ENCODE measurements at places on chromosomes 11 and 22.
A peak's percentile ranks its signal among the peaks of the same experiment; 100 is the strongest.

- DNase-seq, result peak; percentile 10
Observed at GRCh38 chr11:7591987-7592386, 78.2 kb downstream of the PPFIBP2 start.

GRCh38 chr22:48710410-48710809 lies 1117.3 kb downstream of the BRD1 start:
- DNase-seq, result no peak

- peak; percentile 19 for DNase-seq
Observed at GRCh38 chr11:58564231-58564630, 11.4 kb downstream of the LPXN start.

GRCh38 chr22:47686594-47687345 lies 924.3 kb downstream of the TBC1D22A start:
- no peak for DNase-seq

DNA sequence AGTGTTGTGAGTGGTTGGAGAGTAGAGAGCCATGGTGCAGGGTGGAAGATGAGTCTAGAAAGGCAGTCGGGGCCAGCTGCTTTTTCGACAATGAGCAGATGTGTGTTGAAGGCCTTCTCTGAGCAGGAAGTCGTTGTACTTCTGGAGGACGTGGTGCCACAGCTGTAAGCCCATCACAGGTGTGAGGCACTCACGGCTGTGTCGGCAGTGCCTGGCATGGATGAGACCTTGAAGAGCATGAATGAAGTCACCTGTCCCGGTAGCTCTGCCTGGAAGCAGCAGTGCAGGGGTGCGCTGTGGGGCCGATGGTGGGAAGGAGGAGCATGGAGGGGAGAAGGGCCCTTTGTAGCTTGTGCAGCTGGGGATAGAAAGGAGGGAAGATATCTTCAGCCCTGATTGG lies 165.2 kb downstream of the PKNOX2 start:
- DNase-seq, result no peak

DNA sequence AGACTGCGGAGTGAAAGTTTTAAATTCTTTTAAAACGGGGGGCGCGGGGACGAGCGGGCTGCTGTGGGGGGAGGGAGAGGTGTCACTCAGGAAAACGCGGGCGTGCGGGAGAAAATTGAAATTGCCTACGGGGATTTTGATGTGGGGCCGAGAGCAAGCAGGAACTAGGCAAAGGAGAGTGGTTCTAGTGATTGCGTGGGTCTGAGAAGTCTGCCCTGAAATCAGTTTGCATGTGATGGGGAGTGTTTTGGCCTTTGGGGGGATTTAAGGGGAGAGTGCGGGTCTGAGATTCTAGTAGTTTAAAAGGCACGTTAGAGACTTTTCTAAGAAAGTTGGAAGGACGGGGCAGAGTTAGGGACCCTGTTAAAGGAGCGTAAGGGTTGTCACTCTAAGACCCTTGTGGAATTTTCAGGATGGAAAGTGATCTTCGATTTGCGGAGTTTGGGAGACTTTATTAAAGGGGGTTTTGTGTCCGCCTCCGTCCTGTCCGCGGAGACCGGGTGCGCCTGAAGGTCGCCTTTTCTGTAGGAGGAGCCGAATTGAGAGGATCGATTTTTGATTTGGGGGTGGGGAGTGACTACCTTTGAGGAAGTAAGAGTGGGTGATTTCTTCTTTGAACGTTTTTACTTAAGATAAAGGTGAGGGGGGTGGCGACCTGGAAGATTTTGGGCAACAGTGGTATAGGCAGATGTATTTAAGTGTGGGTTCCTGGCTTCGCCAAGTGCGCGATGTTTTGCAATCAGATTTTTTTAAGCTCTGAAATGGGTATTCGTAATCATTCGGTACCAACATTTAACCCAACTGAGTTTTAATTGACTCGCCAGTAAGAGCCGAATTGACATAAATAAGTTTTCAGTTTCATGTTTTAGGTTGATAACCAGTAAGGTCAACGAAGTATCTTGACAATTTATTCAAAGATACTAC lies 1.1 kb downstream of the EED start:
- peak; percentile 51 for DNase-seq

DNA sequence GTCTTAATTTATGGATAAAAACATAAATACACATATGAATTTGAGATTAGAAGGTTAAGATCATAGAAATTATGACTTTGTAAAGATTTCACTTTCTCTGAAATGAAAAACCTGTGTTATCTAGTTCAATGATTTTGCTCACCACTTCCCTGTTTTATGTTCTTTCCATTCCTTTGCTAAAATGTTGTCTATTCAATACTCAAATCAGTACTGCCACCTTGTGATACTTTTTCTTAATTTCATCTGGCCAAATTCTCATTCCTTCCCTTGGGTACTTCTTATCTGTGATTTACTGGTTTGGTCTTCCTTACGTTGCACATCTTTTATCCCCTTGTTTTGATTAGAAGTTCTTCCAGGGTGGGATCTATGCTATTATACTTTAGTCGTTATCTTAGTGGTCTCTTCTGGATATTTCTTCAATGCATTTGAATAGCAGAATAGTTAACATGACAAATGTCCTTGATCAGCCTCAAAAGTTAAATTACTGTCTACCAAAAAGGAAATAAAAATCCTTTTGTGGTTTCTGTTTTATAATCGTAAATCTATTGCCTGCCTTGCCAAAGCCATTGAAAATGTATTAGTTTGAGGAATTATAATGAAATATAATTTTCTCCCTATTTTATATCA lies 197.0 kb downstream of the PGR start:
- no peak for DNase-seq

- DNase-seq, result no peak
Observed at GRCh38 chr22:20584872-20585638, 77.6 kb downstream of the MED15 start.

- DNase-seq, result no peak
Observed at GRCh38 chr11:6417907-6418556, 862 bp downstream of the APBB1 start.

GRCh38 chr22:27885977-27886842 lies 32.8 kb downstream of the PITPNB start:
- DNase-seq, result peak; percentile 54

DNA sequence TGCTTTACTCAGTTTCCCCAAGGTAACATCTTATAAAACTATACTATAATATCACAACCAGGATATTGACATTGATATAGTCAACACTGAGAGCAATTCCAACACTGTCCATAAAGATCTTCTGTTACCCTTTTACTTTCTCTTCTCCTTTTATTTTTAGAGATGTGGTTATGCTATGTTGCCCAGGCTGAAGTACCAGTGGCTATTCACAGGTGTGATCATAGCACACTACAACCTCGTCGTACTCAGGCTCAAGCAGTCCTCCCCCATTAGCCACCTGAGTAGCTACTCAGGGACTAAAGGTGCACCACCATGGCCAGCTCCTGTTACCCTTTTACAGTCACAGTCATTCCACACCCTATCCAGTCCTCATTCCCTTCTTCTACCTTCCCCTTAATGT lies 119.7 kb downstream of the CWF19L2 start:
- no peak for DNase-seq

DNA sequence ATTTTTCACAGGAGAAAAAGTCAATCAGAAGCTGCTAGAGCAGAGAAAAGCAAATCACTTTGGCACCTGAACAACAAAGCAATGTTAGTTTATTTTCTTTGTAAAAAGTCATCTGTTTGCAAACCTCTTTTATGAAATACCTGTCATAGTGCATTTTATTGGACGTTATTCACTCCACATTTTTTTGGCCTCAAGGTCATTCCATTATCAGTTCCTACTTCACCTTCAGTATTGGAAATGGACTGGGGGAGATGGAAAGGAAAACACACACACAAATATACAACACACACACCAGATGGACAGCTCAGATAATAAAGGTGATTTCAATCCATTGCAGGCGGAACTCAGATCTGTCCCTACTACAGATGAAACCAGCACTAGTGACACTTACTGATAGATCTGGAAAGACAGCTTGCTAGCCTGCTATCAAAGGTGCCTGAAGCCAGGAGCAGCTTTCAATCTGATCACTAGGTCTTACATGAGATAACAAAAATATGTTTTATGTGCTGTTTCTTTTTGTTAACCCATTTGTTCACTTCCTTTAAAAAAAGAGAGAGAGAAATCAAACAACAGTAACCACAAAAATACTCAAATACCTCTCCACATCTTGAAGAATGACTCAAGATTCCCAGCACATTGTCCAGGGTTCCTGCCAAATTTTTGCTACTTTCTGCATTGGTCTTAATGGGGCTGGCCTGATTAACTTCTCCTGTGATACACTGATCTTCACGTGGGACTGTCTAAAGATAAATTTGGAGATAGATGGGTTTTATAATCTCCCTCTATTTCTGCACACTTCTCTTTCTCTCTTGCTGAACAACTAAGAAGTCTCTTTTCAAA lies 844.3 kb upstream of the TENM4 start:
- no peak for DNase-seq

DNA sequence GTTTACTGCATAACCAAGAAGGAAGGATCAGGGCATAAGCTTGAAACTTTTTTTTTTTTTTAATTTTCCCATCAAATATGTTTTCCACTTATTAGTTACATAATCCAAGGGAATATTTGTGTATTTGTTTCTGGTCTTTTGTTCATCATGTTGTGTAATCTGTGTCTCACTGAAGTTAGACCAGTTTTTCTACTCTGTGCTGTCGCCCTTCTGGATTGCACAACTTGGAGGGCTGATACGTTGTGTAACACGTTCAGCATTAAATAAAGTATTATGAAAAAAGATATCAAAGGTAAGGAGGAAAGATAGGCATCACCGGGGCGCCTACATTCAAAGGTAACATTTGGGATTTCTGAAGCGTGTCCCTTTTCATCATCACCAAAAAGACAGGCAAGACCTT lies 3.3 kb upstream of the E2F8 start:
- DNase-seq, result no peak

GRCh38 chr11:68260484-68260883 lies 11.3 kb downstream of the C11orf24 start:
- no peak for DNase-seq

- no peak for DNase-seq
Observed at GRCh38 chr22:25874327-25874726, 132.3 kb downstream of the MYO18B start.

DNA sequence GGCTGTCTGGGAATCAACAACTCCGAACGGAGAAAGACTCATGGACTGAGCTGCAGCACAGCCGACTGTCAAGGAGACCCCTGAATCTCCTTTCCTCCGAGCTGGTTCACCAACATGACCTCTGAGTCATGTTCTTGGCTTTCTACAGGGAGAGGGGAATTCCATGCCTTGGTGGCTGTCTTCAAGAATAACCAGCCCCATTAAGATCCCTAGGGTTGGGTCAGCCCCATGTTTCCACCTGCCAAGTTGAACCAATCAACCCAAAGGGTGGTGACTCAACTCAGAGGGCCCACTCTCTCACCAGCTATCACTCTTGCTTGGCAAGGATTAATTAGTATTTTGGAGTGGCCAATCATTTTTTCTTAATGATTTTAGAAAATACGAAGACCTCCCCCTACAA lies 28.3 kb upstream of the IGSF22 start:
- no peak for DNase-seq

- DNase-seq, result no peak
Observed at GRCh38 chr22:35966314-35967045, 62.1 kb downstream of the RBFOX2 start.

GRCh38 chr22:46848197-46848596 lies 85.7 kb downstream of the TBC1D22A start:
- DNase-seq, result no peak

DNA sequence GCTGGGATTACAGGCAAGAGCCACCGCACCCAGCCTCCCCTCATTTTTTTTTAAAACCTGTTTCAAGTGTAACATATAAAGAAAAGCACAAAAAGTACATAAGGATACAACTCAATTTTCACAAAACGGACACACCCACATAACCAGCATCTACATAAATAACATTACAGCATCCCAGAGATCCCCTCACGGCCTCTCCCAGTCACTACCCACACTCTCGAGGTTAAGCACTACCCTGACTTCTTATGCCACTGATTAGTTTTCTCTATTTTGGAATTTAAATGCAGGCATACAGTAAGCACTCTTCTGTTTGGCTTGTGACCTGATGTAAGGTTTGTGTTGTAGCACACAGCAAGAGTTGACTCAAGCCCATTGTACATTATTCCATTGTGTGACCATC lies 82.5 kb downstream of the CLPB start:
- DNase-seq, result no peak

DNA sequence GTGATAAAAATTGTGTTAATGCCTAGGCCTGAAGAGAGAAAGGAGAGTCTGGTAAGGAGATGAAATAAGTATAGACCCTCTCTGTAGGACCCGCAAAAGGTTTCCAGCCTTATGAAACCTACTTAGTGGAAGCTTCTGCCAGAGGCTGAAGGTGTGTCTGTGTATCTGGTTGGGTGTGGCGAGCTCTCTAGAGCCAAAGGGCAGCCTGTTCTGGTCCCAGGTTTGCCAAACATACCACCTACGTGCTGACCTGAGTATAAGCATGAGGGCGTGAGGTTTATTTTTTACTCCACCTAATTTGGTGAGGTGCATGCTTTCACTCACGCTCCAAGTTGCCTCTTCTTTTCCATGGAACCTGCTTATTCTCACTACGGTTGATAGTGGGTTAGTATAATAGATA lies 5.6 kb downstream of the CSTPP1 start:
- DNase-seq, result no peak

DNA sequence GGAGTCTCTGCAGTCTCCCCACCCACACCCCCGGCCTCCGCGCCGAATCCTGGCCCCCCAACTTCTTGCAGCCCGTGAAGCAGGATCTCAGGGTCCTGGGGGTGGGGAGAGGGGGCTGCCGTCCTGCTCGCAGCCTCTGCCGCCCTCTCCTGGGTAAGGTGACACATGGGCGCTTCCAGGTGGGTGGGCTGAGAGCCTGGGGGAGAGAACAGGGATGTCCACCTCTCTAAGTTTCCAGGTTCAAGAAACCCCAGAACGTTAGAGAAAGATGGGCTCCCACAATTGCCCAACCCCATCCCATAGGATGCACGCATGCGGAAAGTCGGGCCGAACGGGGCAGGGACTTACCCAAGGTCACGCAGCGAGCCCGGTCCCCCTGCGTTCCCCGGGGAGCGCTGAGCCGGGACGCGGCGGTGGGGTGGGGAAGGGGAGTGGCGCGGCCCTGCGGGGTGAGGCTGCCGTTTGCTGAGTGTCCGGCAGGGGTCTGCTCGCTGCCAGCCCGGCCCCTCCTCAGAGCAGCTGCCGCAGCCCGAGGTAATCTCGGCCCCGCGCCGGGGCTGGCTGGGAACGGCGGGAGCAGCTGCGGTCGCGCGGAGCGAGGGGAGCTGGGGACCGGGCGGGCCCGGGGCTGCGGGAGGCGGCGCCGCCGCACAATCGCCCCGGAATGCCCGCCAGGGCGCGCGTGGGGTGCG lies 705 bp upstream of the CAPN1 start:
- peak; percentile 58 for DNase-seq

All from CD4-positive, alpha-beta T cell treated with Interleukin-21 for 1 hour (primary cell).